Stimulated activated CD8-positive, alpha-beta memory T cell treated with anti-CD3 and anti-CD28 coated beads, Interleukin-4, amount 100 ng/mL, for 1 hour (primary cell): ENCODE measurements at places on chromosomes 11 and 22.

GRCh38 chr22:32904044-32904443, 102.5 kb downstream of the TIMP3 start:
- DNase-seq: no peak

DNA sequence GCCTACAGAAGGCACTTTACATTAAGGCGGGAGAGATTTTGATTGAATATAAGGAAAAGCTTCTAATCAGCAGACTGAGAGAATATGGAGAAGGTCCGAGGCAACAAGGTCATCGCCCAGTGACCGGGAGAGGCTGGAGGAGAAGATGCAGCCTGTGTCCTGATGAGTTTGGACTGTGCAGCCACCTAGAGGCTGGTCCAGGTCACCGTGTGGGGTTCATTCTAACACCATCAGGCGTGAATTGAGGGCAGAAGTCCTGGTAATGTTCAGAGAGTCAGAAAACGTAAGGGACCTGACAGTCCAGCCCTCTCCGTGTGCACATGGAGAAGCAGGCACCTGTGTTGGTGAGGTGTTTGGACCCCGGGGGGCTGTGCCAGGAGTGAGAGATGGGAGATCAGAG, 102.7 kb downstream of the FEZ1 start:
- DNase-seq: no peak

DNA sequence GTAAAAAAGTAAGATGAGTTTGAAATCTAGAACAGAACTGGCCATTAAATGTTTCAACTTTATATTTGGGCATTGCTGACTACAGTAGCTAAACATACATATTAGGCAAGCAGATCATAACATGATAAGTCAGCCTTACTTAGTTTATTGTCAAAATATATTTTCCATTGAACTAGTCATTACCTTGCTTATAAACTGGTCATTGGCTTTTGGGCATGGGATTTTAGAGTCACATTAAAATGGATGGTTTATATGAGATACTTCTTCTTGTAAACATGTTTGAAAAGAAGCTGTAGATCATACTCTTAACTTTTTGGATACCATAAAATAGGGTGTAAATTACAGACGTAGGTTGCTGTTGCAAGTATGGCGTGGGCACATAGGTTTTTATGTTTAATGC, 2.7 kb downstream of the HIPK3 start:
- DNase-seq: no peak

- DNase-seq: no peak
Measured at GRCh38 chr11:57240007-57240406, 3.0 kb upstream of the APLNR start.

- DNase-seq: no peak
Measured at GRCh38 chr22:24507716-24508115, 12.6 kb downstream of the UPB1 start.

DNA sequence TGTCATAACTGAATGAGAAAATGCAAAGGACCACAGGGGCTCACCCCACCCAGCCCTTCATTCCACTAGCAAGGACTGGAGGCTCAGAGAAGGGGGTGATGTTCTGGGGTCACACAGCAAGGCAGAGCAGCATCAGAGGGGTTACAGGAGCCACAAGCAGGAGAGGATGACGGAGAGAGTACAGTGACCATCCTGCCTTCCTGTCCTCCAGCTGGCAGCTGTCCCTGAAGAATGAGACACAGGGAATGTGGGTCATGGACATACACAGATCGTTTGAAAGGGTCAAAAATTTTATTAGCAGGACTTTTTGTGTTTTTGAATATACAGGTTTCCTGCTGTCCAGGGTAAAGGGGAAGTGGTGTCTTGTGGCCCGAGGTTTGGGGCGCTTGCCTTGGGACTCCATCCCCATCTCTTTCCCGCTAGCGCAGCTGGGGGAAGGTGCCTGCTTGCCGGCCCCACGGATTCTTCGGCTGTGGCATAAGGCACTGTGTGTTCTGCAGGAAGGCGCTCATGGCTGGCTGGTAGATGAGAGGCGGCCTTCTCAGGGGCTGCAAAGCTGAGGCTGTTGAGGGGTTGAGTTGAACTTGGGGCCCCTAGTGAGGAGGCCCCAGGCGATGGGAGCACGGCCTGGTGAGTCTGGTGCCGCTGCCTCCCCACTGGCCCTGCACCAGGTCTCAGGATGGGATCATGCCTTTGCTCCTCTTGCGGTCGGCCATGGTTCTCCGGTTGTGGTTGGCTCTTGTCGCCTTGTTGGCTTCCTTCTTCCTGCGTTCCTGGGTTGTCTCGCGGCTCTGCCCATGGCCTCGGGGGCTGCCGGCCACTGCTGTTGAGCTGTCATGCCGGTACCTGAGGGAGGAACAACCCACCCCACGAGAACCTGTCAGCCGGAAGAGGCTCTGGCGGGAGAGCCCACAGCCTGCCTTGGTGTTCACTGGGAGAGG, 21.4 kb downstream of the UQCR10 start:
- DNase-seq: no peak

GRCh38 chr11:101880222-101880621, 34.6 kb upstream of the CEP126 start:
- no peak for DNase-seq

DNA sequence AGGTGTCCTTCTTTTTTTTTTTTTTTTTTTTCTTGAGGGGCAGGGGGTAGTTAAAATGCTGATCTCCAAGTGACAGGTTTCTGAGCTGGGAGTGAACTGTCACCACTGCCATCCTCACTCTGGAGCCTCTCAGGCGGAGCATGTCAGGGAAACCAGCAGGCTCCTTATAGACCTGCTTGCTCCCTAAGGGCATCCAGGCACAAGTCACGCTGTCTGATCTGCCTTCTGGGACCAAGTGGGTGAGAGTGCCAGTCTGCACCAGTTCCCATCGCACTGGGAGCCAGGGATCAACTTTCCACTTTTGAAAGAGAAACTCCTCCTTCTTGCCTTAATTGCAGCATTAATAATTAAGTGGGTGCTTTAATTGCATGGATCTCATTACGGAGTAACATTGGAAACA, 537.9 kb upstream of the CADM1 start:
- no peak for DNase-seq

DNA sequence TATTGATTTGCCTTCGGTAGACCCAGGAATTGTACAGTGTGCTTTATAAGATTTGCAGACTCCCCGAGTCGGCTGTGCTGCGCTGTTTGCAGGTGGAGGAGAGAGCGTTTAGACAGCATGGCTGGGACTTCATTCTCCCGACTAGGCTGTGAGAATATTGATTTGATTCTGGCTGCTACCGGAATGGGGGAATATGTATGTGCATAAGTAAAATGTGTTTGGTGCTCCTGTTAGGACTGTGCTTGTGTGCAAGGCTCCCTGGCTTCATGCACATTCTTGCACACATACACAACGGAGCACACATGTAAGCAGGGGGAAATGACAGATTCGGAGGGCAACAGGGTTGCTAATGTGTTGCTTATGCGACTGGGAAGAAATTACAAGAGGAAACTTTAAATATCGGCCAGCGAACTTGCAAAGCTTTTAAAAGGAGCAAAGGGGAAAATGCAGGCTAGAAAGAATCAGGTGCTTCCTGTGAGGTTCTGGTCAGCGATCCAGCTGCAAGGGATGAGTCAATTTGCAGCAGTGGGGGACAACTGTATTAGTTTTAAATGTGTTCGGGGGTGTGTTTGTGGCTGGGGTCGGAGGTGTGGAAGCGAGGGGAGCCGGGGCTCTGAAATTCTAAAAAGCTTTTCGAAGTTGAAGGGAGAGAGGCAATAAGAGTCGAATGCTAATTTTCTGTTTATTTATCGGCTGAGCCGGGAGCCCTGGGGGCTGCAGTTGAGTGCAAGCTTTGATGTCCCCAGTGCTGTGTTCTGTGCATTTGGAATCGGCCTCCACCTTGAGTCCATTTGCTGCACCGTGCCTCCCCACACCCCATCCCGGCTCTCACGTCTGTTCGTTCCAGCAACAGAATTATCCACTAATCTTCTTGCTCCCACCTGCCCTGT, 731 bp downstream of the NTM start:
- DNase-seq: no peak

DNA sequence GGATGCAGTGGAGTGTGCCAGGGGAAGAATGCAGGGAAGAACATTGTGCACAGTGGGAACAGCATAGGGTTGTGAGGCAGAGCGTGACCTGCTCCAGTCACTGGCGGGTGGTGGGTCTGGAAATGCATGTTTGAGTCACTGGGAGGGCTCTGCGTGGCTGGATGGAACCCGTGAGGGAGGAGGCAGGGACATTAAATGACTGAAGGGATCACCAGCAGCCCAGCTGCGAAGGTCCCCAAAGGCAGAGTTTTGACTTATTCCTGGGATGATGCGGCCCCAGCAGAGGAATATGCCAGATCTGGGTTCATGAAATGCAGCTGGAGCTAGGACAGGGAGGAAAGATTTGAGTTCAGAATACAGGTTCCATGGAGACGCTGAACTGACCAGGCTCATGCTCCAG, 104.0 kb upstream of the FGF3 start:
- DNase-seq: no peak

DNA sequence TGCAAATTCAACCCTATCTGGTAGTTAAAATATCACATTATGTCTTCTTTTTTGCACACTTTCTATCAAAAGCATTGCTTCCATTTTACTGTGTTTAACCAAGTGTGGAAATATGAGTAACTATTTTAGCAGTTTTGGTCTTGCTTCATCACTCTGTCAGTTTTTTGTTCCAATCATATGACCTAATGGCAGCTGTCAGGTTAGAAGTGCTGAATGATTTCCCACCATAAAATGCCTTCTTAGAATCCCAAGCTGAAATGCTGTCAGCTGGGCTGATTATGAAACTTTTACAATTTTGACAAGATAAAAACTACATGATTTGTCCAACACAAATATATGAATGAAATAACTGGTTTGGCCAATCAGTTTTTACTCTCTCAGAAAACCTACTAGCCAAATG, 1654.6 kb upstream of the RAG2 start:
- DNase-seq: no peak

DNA sequence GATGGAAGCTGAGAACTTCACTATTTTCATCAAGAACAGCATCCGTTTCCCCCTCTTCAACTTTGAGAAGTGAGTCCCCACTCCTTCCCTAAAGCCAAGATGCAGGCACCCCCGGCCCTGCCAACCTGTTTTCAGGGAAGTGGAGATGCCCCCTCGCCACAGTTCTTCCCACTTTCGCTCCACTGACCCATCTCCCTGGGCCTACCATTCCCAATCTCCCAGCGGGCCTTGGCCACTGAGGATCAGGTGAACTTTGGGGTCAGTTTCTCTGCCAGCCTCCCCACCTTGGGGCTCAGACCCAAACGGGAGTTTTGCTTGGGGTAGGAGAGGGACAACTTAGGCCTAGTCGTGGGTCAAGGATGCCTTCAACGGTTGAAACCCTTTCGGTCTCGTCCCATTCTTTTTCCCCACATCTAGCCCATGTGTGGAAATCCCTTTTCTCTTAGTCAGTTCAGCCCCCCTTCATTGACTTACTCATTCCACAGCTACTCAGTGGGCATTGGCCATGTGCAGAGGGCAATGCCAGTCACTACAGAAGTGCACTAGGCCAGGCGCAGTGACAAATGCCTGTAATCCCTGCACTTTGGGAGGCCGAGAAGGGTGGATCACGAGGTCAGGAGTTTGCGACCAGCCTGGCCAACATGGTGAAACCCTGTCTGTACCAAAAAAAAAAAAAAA, 10.6 kb downstream of the P2RX3 start:
- DNase-seq: no peak

DNA sequence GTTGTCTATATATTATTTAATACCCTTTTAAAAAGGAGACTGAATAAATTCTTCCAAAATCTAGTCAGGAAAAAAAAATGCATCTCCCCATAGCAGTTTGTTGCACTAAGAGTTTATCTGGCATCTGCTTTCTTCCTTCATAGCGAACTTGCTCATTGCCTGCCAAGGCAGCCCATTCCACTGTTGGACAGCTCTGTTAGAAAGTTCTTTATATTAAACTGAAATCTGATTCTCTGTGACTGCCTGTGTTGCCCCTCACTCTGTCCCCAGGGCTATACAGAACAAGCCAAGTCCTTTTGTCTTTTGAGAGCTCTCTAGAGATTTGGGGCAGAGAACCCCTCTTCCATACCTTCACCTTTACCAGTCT, 3.3 kb upstream of the CHRDL2 start:
- DNase-seq: no peak

DNA sequence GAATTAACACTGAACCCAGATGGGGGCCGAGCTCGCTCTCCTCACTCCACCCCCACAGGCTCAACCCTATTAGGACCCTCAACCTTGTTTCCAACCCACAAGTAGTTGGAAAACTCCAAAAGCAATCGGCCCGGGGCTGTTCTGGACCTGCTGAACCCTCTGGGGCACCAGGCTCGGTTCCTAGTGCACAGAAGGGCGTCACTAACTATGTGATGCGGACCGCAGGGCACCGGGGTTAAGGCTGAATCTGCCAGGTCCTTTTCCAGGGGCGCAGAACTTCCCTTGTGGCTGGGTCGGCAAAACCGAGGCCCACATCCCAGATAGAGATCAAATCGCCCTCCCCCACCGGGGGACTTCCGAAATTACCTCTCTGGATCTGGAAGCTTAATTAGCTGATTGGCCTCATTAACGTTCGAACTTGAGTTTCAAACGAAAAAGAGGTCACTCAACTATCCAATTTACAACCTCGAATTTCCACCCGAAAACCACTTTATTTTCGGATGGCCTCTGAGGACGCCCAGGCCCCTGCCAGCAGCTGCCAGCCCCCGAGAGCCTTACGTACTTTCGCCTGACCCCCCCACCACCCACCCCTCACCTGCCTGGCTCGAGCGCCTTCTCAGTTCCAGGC, 1.7 kb downstream of the SHANK2 start:
- no peak for DNase-seq

DNA sequence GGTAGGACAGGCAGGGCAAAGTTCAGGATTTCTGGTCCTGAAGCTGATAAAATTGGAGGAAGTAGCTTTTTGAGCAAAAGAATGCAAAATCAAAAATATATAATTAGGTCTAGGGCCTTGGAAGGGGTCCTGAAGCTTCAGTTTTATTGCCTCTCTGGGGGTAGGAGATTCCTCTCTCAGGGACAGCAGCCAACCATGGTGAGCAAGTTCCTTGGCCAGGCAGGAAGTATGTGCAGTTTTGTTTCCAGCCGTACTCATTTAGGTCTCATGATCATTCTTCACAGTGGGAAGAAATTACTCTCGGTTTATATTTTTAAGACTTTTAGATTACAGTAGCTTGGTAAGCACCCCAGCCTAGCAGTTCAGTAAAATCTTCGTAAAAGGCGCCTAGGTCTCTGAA, 2.9 kb upstream of the RAB38 start:
- DNase-seq: no peak

- DNase-seq: no peak
Measured at GRCh38 chr11:69644962-69645675, 4.2 kb downstream of the CCND1 start.

DNA sequence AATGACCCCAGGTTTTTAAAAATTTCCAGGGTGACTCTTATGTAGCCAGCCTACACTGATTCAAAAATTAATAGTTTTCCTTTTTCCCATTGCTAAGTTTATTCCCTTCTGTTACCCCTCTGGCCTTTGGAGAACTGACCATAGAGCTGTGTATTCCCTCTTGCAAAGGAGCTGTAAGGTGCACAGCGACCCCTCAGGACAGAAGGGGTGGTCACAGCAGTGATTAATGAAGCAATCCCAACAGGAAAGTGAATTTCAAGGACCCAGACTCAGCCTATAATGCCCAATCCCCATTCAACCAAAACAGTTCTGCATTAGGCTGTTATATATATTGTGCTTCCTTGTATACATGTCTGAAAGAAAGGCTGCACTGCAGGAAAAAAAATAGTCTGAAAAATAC, 147.1 kb downstream of the WT1 start:
- DNase-seq: no peak

GRCh38 chr11:61083601-61084147, 18.6 kb upstream of the CD5 start:
- DNase-seq: no peak

GRCh38 chr22:19215360-19215759, 36.8 kb upstream of the SLC25A1 start:
- no peak for DNase-seq

GRCh38 chr11:12775955-12776354, 101.7 kb downstream of the TEAD1 start:
- no peak for DNase-seq
